Erythroblast (primary cell): ENCODE measurements at places on chromosomes 5 and 9.
A peak's percentile ranks its signal among the peaks of the same experiment; 100 is the strongest.

DNA sequence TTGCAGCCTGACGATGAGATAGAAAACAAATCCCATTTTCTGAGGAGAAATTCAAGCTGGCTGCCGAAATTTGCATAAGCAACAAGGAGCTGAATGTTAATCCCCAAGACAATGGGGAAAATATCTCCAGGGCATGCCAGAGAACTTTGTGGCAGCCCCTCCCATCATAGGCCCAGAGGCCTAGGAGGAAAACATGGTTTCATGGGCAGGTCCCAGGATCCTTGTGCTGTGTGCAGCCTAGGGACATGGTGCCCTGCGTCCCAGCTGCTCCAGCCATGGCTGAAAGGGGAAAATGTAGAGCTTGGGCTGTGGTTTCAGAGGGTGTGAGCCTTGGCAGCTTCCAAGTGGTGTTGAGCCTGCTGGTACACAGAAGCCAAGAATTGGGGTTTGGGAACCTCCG is 48.8 kb upstream of the MAN2A1 start:
- DNase-seq = no peak

- no peak for DNase-seq
Observed at GRCh38 chr9:351916-352315, 137.3 kb downstream of the DOCK8 start.

DNA sequence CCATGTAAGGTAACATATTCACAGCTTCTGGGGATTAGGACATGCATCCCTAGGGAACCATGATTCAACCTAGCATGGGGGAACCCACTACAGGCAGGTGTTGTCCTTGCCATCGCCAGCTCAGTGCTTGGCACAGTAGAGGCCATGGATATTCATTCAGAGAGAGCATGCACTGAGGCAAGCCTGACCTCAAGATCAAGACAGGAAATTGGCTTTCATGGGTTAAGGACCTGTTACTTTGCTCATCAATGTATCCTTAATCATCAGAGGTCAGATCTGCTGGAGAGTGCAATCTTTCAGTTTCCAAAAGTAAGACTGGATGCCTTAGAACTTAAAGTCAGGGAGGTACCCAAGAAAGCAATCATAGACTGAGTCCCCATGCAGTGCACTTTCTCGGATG is 84.0 kb downstream of the KCNIP1 start:
- DNase-seq = no peak

DNA sequence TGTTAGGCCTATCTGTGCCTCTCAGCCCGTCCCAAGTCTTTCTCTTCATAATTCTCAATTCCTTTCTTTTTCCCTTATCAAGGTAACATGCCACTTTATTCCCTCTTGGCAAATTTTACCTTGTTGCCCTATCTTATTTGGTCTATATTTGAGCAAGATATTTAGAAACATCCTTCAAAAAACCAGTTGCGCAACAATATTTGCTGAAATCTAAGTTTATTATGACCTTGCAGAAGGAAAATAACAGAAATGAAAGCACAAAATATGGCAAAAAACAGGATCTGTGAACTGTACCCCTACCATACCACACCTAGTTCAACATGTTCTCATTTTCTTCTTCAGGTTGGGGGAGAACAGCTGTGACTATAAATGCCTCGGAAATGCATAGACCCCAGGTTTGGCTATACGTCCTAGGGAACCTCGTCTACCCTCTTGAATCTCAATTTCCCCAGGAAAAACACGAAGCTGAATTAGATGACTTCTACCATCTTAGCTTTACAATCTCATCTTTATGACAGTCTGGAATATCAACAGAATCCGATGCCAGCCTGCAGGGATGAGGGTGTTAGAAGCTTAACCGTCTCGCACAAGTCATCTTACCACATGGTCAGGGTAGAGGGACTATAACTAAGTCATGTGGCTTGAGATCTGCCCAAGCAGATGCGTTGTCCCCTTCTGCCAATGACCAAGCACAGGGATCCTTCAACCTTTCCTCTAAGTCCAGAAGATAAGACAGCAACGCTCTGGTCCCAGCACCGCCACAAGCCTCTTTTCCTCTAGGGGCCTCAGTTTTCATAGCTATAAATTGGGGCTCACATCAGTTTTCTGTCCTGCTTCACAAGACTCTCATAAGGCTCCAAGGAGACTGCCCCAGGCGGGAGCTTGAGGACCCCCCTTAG is 1.3 kb downstream of the LCP2 start:
- DNase-seq = peak; percentile 33

DNA sequence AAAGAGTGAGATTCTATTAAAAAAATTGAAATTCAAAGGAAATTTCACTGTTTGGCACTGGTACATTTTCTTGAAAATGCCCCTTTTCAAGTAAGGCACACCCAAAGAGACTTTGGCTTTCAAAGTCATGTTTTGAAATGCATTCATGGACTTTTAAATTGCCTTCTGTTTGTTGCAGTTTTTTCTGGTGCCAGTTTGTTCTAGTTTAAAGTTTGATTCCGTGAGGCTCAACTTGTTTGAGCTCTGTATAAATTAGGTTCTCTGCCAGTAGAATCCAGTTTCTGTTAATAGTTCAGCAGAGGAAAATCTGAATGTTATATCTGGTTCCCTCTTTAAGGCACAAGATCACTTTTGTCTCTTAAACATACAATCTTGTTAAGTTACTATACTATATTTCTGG is 16.4 kb downstream of the ATP6V0E1 start:
- no peak for DNase-seq

DNA sequence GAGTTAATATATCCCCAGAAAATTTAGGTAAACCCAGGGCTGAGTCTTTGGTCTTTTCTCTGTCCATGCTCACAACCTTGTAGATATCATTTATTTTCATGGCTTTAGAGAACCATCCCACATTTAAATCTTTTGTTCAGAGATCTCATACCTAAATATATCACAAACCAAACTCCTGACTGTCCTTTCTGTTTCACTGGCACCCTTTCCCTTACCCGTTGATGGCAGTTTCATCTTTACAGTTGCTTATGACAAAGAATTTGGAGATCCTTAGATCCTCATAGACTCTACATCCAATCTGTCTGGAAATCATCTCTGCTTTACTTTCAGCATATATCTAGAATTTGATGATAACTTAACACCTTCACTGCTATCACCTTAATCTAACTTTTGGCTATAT is 19.2 kb downstream of the RNF180 start:
- DNase-seq = no peak

GRCh38 chr9:75233011-75233410 is 144.7 kb downstream of the OSTF1 start:
- DNase-seq = no peak

- DNase-seq = no peak
Observed at GRCh38 chr5:21432646-21433045, 1420.5 kb downstream of the CDH12 start.

- no peak for DNase-seq
Observed at GRCh38 chr9:92478783-92479182, 3.5 kb downstream of the ASPN start.

GRCh38 chr5:120241400-120241799 is 222.7 kb upstream of the PRR16 start:
- no peak for DNase-seq

DNA sequence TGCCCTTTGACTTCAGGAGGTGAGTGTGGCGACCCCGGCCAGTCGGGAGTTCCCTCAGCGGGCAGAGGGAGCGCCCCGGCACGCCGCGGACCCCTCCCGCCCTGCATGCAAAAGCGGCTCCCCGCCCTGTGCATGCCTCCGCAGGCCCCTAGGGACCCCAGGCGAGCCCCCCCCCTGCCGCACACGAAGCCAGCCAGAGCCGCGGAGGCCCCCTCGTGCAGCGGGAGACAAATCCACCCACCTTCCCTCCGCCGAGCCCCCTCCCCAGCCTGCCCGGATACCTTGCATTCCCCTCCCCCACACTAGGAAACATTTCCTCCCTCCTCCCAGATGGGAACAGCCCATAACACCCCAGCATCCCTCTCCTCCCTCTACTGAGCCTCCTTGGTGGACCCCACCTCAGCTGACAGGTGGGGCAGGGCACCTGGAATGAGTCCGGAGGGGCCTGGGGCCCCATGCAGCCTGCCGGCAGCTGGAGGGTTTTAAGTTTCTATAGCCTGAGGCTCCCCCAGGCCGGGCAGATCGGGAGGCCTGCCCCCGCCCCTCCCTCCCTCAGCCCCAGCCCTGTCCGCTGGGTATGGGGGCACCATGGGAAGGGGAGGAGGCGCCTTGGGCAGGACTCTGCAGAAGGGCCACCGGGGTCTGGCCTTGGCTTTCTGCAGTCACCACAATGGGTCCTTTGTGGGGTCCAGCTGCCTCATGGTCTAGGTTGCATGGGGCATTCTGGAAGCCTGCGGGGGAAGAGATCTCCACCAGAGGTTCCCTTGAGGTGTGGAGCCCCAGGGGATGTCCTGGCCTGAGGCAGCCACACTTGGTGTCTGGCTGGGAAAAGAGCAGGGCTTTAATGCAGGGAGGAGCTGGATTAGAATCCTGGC is 601 bp downstream of the ERGIC1 start:
- DNase-seq = no peak

- peak; percentile 16 for DNase-seq
Observed at GRCh38 chr9:1460143-1460769, 410.1 kb downstream of the DMRT2 start.

DNA sequence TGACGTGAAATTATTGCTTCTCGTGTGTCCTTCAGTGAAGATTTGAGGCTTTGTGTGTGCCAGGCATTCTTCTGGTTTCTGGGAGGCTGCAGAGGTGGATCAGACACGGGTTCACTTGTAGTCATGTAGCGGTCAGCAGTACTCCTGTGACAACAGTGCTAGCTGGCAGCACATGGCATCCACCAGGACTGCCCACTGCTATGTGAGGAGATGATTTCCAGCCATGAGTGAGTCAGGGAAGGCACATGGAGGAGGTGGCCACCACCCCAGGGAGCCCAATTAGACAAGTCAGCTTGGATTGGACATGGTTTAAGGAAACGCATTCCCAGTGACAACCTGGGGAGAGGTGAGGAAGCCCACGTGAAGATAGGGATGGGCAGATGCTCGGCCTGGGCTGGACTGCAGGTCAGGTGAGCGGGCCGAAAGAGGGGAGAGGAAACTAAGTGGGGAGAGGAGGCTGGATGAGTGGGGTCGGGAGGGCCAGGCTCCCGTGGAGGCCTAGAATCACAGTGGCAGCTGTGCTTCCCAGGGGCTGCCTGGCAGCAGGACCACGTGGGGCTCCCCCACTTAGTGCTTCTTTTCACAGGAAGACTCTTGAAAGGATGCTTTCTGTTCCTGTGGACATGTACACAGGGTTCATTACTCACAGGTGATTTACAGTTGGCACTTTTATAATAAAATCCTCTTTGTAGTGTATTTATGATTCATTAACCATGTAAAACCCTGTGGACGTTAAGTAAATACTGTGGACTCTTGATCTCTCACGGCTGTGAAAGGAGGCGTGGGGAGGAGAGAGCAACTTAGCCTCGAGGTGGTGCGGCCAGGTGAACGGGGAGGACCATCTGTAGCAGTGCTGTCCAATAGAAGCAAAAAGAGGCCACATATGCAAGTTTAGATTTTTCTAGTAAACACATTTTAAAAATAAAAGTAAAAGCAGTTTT is 80.0 kb upstream of the OTULINL start:
- DNase-seq = no peak

- DNase-seq = no peak
Observed at GRCh38 chr5:80959768-80960442, at the start of gene RASGRF2. TSS of gene RASGRF2 (plus strand) at chr5:80960363. CDS start at chr5:80960739, 376 bp downstream.

DNA sequence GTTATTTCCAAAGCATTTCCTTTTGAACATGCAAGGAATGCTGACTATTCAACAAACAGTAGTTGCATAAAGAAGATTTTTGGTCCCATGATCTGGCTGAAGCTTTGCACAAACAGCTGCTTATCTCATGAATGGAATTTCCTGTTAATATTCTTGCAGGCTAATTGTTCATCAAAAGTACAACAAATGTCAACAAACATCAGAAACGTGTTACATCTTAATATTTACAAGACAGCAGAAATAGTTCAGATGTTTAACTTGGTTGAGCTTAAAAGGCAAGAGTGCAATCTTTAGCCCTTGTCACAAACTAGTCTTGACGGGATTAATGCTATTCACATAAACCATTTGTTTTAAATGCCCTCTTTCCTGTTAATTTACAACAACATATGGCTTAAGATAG is 47.9 kb upstream of the BASP1 start:
- no peak for DNase-seq

- no peak for DNase-seq
Observed at GRCh38 chr9:70679845-70680244, 265.4 kb upstream of the KLF9 start.

DNA sequence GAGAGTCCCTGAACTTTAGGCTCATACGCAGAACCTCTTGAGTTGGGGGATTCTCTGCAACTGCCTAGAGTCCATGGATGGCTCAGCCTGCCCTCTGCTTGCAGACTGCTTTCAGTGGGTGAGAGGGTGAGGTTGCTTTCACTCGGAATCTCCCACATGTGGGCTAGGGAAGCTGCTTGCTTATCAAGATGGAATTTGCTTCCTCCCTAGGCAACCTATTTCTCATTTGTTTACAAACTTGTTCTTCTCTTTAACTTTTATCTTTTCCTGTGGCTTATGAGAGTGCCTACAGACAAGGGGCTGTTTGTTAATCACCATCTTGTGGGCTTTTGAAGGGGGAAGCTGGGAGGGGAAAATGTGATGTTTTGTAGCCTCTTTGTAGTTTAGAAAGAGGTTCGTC is 10.0 kb downstream of the TLE4 start:
- peak; percentile 44 for DNase-seq

DNA sequence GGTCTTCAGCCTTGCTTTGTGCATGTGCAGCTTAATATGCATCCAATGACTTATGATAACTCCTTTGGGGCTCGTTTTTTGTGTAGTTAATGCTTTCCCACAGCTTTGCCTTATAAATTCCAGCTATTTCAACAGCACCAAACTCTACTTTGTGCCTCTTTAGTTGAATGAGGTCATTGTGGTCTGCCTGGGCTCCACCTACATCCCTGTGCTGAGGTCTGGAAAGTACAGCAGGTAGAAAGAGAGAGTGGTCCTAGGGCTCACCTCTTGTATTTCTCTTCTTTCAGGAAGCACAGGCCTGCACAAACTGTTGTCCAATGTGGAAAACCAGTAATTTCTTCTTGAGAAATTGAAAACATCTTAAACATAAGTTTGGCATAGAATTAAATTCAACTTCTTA is 167.2 kb downstream of the XRCC4 start:
- no peak for DNase-seq

DNA sequence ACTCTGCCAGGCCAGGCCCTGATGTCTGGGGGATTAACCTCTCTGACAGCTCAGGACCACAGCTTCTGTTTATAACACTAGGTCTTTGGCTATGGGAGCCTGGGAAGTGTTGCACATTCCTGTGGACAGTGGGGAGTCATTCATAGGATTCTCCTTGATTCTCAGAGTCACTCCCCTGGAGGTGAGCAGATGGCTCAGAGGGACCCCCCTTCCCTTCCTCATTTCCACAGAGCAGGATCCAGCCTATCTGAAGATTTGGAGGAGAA is 60.2 kb downstream of the NRG2 start:
- DNase-seq = no peak

- no peak for DNase-seq
Observed at GRCh38 chr9:125795970-125796596, 48.9 kb downstream of the PBX3 start.

- no peak for DNase-seq
Observed at GRCh38 chr9:77589046-77589795, 58.9 kb downstream of the GNA14 start.

DNA sequence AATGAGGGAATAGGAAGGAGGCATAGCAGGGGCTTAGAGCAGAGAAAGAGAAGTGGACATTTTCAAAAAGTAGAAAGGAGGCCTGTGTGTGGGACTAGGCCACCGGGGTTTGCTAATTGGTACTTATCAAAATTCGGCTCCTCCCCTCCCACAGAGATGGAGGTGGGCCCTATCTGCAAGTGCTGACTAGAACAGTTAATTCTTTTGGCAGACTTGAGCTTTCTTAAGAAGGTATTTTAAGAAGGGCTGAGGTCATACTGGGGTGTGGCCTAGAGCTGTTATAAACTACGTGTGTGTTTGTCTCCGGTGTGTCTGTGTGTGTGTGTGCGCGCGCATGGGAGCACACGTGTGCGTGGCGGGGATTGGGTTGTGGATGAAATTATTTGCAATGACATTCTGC is 1086.5 kb downstream of the EFNA5 start:
- no peak for DNase-seq
